ENCODE measurements at places on chromosomes 1 and 21.

GRCh38 chr1:165416876-165417275 lies 28.1 kb downstream of the RXRG start:
- no peak for DNase-seq

DNA sequence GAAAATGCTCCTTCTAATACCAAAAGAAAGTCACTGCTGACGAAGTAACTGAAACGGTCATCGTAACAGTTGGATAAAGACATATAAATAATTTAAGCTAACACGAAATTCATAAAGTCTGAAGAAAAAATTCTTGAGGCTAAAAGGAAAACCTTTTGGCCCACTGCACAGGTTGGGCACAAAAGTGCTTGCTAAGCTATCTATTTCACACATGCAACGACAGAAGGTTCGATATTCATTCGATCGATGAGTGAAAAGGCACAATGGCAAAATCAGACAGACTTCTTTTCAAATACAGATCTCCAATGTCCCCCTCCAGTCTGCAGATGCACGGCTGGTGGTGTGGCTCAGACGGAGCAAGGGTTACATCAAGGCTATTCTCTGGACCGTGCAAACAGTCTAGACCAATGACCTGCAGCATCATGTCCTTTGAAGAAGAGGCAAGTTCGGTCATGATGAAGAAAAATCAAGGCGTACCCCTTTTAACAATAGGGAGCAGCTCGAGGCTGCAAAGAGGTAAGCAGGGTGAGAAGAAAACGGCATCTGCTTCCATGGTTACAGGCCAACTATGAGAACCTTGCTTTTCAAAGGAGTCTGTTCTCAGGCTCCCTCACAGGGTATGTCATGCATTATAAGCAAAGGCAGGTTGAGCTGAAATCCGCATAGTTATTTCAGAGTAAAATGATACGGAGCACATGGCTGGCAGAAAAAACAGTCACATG lies 579.6 kb downstream of the USP25 start:
- DNase-seq = no peak

DNA sequence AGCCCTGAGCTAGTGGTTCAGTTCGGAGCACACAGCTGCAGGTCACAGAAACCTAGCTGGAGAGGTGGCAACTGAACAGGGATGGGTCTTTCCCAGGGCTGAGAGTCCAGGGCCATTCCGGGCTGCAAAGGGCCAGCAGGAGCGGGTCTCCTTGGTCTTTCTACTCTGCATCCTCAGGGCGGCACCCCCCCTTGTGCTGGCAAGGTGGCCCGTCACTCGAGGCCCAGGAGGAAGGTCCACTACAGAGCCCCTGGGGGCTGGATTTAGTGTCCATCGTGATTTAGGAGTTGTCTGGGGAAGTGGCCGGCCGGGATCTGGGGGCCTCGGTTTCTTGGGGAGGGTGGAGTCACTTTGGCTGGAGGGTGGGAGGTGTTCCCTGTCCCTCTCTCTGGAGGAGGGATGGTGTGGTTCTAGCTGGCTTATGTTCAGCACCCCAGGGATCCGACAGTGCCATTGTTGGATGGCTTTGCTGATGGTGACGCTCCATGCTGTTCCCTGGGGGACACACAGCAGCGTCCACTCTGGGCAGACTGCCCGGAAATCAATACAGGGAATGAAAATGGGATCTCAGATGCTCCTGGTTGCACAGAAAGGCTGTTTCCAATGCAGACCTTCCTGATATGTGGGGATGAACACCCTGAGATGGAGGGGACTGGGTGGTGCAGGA lies 64.4 kb downstream of the UMODL1 start:
- DNase-seq = no peak

DNA sequence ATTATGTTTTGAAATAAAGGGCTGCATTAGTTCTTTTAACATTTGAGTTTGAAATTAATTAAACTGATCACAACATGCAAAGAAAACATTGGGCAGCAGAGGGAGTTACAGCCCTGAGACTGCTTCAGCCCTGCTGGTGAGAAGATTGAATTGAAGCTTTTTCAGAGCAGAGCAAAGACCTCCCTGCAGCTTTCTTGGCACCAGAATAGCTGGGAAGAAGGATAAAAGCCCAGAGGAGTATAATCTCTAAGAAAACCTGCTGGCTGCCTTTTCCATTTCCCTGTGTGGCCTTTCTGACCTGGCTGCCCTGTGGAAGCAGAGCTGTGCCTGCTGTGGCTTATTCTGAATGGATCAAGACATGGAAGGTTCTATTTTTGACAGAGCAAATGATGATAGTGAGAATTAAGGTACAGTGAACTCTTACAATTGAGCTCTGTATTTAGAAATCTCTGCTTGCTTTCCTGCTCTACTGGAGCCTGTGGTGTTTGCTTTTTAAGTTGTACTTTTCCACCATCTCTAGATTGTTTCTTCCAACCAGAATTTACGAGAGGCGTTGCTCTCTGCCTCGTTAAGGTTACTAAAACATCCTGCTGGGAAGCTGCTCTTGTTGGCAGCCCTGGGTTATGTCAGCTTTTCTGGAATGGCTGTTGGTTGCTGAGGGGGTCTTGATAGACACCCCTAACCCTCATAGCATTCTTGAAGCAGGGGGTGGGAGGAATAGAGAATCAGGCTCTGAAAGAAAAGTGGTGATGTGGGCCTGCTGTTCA lies 9.9 kb downstream of the SNRPE start:
- DNase-seq = no peak

DNA sequence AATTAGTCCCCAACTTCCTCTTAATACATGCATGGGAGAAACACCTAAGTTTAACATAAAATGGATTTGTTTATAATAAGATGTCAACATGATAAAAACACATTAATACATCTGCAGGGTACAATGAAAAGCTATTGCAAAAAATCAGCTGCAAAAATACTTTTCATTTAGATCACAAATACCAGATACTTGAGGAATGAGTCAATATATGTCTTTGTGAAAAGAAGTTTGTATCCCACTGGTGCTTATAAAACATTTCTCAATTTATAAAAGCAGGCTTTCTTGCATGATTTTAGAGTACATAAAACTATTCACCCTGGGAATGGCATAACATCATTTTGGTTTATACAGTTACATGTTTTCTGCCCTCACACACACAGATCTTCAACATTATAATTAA lies 18.6 kb upstream of the PRKAA2 start:
- DNase-seq = no peak

- DNase-seq = no peak
Observed at GRCh38 chr1:218444588-218444987, 99.5 kb downstream of the TGFB2 start.

GRCh38 chr1:93810316-93810715 lies 68.7 kb downstream of the DNTTIP2 start:
- DNase-seq = no peak

Data from activated effector memory CD4-positive, alpha-beta T cell treated with anti-CD3 and anti-CD28 coated beads, Interleukin-2, amount 50 U/mL, for 16 hours (primary cell).